ENCODE measurements at places on chromosomes 2 and 18.

DNA sequence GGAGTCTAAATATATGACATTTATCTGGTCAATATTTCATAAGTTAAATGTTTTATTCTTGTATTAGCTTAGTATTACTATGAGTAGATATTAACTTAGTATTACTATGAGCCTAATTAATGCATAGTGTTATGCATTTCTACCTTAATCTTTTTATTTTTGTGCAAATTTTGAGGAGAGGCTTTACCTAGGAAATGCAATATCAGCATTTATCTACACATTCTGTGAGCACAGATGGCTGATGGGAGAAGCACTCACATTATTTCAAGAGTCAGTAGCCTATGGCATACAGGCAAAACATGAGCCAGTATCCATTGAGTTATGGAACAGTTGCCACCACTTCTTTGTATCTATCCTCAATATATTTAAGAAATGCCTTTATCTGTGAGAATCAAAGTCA lies 404.6 kb upstream of the KCNJ3 start:
- DNase-seq, result no peak

- no peak for DNase-seq
Observed at GRCh38 chr2:120739438-120740090, 3.9 kb downstream of the GLI2 start.

DNA sequence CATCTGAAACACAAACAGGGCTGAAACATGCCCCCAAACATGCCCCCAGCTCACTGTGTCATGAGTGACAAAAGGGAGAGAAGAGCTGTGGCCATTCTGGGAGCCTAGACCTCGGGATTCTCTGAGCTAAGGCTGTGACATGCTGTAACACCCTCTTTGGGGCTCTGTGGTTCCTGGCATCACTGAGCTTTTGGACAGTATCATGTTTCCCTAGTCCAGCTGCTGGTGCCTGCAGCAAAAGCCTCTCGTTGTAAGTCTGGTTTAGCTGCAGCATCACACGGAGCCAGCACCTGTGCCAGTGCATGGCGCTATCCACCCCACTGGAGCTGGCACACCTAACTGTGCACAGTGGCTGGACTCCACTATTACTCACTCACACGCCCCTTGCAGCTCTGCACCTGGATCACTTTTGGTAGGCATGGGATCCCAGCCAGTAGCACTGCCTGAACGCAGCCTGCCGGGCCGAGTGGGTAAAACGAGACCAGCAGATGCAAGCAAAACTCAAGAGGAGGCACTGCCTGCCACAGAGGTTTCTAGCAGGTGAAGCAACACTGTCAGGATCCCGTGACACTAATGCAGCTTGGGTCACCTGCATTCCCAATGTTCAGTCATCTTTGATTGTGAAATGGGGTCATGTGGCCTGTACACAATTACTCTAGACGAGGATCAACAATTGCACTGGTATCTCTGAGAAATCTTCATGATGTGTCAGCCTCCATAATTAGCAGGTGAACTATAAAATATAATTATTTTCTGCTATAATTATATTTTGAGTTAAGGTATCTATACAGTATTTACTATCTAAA lies 547.2 kb downstream of the ZNF804A start:
- DNase-seq, result no peak

- no peak for DNase-seq
Observed at GRCh38 chr2:88032070-88032702, 15.8 kb upstream of the RNU2-63P start.

- no peak for DNase-seq
Observed at GRCh38 chr2:239916205-239917124, 108.7 kb downstream of the NDUFA10 start.

DNA sequence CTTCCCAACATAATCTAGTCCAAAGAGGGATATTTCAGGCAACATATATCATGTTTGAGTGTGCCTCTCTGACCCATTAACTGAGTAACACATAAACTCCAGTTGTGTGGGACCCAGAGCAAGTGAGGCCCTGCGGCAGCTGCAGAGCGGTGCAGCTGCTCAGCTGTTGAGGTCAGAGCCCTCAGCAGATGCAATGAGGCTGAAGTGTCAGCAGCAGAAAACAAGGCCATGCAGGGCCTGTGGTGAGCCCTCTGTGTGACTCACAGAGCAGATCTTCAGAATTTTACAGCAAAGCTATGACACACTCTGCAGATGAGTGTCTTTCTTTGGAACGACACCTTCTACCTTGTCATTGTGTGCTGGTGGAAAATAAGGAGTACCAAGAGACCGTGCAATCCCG lies 168.5 kb downstream of the CBLN2 start:
- peak; percentile 25 for DNase-seq

DNA sequence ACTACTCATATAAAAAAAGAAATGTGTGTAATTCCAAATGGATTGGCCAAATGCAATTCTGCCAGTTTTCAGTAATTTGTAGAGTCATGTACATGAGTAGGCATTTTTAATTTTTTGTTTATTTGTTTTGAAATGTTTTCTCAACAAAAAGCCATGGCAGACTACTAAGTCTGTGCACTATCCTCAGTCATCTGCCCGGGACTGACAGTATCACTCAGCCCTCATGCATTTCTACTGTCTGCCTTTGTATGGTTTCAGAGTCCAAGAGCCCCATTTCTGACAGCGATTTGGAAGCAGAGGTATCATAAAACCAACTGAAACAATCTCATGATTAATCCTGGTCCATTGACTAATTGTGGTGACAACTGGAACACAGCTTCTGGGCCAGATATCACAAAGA lies 109.9 kb upstream of the NYAP2 start:
- DNase-seq, result no peak

DNA sequence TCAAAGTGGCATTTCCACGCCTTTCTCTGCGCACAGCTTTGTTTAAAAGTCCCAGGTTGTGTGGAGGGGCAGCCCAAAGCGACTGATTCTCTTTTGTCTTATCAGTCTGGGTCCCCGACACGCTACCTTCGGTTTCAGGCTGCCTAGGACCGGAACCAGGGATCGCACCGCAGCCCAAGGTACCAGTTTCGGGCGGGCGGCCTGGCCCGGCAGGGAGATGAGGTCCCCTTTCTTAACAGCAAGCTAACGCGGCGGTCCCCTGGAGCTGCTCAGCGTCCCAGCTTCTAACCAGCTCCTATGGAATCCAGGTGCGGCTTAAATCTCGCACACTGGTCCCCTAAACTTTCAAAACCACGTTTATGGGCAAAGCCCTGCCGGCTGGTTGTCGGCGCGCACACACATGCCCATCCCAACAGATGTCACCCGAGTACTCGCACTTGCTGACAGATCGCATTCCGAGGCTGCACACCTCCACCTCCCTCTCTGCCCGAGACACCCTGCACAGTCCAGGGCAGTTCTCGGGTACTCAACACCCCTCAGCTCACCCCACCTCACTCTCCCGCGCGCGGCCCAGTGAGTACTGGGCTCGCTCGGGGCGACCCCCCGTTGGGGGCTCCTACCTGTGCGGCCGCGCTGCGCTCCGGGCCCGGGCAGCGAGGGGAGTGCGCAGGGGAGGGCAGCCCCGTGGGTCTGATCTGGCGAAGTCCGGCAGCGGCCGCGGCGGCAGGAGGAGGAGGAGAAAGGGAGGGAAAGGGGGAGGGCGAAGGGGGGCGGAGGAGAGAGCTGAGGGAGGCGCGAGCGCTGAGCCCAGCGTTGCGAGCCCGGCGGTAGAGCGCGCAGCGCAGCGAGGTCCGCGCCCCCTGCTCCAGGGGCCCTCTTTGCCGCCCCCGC lies at the start of gene EFEMP1:
EFEMP1 (minus strand) TSS at position 692 of the 891 bp plus-strand sequence. CDS start 1,342 bp downstream, outside the sequence.
- peak; percentile 40 for DNase-seq

GRCh38 chr2:240523451-240524281 lies 34.1 kb downstream of the ANKMY1 start:
- no peak for DNase-seq

GRCh38 chr2:239348563-239349452 lies 52.0 kb downstream of the HDAC4 start:
- DNase-seq, result no peak

- DNase-seq, result peak; percentile 44
Observed at GRCh38 chr18:5772306-5773105, 122.8 kb downstream of the TMEM200C start.

- no peak for DNase-seq
Observed at GRCh38 chr2:223113161-223113560, 61.2 kb downstream of the KCNE4 start.

DNA sequence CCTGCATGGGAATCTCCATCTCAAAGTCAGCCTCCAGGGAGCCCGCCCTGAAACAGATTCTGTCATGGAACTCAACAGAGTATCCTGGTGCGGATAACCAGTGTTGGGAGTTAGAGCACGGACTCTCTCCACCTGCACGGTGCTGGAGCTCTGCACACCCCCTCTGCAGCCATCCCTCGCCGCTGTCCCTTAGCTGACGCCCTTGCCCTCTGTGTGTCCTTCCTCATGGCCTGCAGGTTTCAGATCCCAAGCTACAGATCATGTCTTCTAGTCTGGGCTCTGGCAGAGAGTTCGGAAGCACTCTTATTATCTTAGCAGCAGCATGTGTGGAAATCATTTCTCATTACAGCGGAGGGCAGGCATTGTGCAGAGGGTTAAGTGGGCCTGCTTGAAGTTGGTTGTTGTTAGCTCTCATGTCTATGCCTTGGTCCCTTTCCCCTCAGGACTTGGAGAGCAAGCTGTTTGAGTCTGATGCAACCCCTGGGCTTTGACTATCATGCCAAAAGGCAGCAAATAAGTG lies 26.0 kb downstream of the TMEM127 start:
- DNase-seq, result no peak

DNA sequence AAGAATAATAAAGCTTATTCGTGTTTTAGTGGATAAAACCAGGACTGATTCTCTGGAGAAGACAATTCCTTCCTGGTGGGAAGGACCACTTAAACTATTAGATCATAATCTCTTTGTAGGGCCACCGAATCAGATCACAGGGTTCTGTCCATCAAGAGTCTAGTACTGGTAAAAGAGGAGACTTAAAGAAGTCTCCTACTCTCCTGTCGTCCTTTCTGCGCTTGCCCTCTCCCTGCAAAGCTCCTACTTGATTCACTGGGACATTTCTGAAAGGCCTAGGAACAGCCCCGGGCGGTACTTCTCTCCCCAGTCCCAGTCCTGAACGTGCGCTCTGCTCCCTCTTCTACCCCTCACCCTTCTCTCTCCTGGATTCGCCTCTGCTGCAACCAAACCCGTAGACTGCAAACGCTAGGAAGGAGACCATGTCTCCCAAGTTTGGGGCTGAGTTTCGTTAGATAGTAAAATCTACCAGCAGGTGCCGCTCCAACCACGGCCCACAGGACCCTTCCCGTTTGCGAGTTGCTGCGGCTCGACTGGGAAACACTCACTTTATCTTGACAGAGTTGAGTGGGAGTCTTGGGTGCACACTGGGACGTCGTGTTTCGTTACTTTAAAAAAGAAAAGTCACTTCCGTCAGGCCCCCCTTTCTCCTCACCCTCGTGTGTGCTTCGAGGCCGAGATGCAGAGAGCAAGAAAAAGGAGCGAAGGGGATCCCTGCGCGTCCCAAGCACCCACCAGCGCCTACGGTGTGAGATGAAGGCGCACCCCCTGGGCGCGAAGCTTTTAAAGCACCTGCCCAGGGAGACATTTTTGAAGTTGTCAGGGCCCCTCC lies 923 bp downstream of the FIGLA start:
- peak; percentile 45 for DNase-seq

DNA sequence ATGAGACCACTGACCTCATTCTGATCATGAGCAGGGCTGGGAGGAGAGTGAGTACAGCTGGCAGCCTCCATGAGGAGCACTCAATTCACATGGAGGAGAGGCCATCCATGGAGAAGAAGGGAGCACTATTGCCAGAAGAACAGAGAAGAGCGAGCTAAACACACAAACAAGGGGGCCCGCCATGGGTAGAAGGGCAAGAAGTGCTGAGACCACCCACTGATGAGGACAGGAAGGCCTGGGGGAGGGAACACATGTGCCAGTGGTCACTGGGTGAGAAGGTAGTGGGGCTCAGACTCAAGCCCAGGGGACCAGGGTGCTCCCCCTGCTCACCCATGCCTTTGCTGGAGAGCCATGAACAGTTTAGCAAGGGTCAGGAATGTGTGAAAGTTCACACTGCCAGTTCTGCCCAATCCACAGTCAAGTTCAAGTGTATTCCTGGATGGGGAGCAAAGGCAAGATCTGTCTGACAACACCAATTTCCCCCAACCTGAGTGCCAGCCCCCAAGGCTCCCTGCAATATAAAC lies 57.7 kb downstream of the TTC32 start:
- DNase-seq, result no peak

DNA sequence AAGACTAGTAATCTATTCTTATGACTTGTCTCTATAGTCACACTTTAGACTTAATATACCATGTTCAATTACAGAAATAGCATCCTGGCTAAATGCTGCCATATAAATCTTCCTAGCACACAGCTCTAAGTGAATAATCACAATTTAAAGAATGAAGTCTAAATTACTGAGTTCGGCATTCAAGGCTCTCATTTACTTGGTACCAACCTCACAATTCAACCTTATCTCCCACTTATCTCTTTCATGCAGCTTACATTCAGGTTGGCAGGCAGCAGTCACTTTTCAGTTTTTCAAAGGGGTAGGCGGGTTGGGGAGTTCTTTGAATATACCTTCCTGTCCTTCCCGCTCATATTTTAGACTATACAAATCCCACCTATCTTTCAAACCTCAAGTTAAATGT lies 1.5 kb downstream of the MMADHC start:
- DNase-seq, result no peak

- no peak for DNase-seq
Observed at GRCh38 chr2:128545829-128546228, 227.2 kb upstream of the HS6ST1 start.

DNA sequence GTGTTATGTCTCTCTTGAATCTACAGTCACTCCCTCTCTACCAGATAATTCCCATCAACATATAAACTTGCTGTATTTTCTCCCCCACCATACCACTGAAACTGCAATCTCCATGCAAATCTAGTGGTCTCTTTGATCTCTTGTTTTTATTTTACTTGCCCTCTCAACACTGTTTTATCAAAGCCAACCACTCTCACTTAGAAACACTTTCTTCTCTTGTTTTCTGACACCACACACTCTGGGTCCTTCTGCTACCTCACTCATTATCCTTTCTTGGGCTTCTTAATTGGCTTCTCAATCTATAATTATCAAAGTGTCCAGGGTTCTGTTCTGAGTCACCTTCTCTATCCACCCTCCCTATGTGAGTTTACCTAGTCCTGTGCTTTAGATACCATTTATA lies 2.0 kb upstream of the MCFD2 start:
- DNase-seq, result no peak

DNA sequence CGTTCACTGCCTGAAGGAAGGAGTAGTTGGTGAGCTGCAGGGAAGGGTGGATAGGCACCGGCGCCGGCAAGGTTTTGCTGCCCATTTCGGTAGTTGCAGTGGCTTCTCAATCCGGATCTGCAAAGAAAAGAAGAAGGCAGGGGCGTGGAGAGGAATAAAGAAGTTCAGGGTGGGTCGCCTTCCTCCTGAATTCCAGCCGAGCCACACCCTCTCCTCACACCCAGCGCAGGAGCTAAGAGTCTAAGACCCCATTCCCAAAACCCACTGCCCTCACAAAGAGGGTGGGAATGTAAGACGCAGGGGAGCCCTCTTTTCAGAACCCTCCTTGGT lies 4.7 kb downstream of the OSR1 start:
- no peak for DNase-seq

- no peak for DNase-seq
Observed at GRCh38 chr2:127796389-127796788, 14.6 kb downstream of the WDR33 start.

- no peak for DNase-seq
Observed at GRCh38 chr2:109062145-109062858, 66.7 kb upstream of the SH3RF3 start.

Data from AG10803 (cell line).